AG04449 (cell line): ENCODE measurements at places on chromosomes 3 and 15.

GRCh38 chr15:67181221-67181639, 73.2 kb downstream of the AAGAB start:
- DNase-seq: no peak

DNA sequence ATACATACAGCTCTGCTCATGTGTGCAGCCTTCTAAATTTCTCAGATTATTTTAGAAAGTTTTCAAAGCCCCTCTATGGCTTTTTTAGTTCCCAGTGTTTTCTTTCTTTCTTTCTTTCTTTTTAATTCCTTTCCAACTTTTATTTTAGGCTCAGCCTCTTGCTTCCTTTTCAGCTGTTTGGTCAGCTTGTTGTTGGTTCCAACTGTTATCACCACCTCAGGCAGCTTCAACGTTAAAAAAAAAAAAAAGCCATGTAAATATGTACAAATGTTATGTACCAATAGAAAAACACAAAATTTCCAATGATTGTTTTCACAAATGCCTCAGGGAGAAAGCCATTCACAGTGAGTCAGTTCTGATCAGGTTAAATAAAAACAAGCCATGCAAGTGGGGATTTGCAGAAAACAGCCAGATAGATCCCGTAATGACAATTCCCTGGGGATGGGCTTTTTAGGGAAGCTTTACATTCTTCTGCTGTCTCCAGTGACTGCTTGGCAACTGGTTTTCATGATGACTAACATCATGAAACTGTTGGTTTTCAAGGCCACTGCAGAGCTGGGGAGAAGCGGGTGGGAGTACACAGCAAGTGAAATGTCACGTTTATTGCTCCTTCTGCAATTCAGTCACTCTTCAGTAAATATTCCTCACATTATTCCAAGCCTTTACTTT, 908.4 kb downstream of the EPHA3 start:
- DNase-seq: peak; percentile 38

GRCh38 chr15:62187425-62187824, 22.3 kb upstream of the C2CD4B start:
- DNase-seq: no peak

- no peak for DNase-seq
These were observed 33.1 kb downstream of the KLHL25 start for GRCh38 chr15:85761635-85762034.

- DNase-seq: no peak
These were observed 11.2 kb downstream of the SH2D7 start for GRCh38 chr15:78103406-78104118.

DNA sequence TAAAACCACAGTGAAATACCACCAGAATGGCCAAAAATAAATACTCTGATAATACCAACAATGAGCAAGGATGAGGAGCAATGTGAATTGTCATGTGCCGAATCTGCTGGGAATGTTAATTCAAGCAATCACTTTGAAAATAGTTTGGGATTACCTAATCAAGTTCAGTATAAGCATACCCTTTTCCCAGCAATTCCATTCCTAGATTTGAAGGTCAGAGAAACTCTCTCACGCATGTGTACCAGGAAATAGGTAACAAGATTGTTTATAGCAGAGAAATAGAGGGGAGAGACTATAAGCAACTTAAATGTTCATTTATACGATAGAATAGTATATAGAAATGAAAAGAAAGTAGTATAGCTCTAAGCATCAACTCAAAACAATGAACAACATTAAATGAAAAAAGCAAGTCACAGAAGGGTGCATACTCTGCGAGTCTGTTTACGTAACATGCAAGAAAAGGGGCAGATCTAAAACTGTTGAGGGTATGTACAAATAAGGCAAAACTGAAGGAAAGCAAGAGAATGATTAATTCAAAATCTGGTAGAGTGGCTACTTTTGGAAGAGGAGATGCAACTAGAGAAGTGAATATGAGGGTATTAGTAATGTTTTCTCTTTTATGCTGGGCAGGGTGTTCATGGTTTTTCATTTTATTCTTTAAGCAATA, 27.4 kb downstream of the TMOD3 start:
- DNase-seq: no peak

- no peak for DNase-seq
These were observed 298.7 kb downstream of the MAGI1 start for GRCh38 chr3:65739901-65740541.

- no peak for DNase-seq
These were observed 6.3 kb downstream of the INAFM2 start for GRCh38 chr15:40329804-40330203.

GRCh38 chr3:133884054-133884886, 11.4 kb downstream of the RAB6B start:
- no peak for DNase-seq

- no peak for DNase-seq
These were observed 153.5 kb upstream of the LPP start for GRCh38 chr3:188000361-188000861.

GRCh38 chr3:49013738-49014660, 4.4 kb downstream of the DALRD3 start:
- DNase-seq: no peak

- peak; percentile 94 for DNase-seq
These were observed 29.1 kb downstream of the ANKRD28 start for GRCh38 chr3:15768421-15769255.

- no peak for DNase-seq
These were observed 451.1 kb upstream of the KCNMB2 start for GRCh38 chr3:178084938-178085816.

DNA sequence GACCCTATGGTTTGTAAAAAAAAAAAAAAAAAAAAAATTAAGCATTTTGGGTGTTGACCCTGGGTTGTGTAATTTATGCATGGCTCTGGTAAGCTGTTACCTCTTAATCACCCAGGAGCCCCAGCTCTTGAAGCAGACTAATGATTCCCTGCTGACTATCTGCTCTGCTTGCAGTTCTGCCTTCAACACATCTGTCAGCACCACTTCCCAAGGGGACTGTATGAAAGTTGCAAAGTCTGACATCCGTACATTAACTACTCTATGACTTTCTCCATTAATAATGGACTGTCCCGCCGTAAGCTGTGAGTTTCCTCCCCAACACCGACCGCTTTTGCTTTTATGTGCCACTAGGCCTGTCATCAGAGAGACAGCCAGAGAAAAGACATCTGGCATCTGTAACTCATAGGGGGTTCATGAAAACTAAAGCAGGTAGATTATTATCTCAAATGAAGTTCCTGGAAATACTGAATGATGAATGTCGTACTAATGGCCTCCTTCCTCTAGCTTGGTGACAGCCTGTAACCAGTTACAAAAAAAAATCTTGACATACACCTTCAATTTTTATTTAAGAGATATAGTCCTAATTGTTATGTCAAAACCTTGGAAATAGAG, 271.5 kb downstream of the IL5RA start:
- DNase-seq: no peak

GRCh38 chr3:52446042-52446441, 1.1 kb upstream of the SEMA3G start:
- DNase-seq: no peak

GRCh38 chr3:12620729-12621128, 43.2 kb downstream of the RAF1 start:
- DNase-seq: no peak

DNA sequence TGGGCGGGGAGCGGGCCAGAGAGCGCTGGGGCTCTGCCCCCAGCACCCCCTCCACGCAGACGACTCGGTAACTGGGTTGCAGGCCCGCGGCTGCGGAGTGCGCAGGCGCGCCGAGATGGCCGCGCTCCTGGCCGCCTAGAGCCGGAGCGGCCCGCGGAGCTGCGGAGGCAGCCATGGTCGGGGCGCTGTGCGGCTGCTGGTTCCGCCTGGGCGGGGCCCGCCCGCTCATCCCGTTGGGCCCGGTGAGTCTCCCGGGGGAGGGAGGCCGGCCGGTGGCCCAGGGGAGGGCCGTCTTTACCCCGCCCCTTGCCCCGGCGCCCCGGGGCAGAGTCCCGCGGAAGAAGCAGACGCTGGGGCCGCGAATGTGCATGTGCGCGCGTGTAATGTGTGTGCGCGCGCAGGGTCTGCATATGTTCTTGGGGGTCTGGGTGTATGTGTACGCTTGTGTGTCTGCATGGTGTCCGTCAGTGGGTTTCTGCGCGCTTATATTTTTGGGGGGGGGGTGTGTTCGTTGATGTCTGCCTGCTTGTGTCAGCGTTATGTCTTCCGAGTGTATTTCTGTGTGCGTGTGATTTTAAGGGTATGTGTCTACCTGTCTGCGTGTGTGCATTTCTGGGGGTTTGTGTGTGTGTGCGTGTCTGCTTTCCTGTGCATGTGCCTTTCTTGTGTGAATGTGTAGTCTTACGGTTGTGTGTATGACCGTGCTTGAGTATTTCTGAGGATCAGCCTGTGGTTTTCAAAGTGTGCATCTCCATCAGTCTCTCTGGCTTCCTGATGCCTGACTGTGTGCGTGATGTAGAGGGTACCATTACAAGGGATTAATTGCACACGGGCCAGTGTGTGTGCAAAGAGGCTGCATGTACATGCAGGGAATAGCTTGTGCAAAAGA, at the start of gene ABHD14A:
TSS of gene ABHD14A (plus strand) at position 102 of the 889 bp plus-strand sequence. CDS start at position 174, 72 bp downstream.
- no peak for DNase-seq

DNA sequence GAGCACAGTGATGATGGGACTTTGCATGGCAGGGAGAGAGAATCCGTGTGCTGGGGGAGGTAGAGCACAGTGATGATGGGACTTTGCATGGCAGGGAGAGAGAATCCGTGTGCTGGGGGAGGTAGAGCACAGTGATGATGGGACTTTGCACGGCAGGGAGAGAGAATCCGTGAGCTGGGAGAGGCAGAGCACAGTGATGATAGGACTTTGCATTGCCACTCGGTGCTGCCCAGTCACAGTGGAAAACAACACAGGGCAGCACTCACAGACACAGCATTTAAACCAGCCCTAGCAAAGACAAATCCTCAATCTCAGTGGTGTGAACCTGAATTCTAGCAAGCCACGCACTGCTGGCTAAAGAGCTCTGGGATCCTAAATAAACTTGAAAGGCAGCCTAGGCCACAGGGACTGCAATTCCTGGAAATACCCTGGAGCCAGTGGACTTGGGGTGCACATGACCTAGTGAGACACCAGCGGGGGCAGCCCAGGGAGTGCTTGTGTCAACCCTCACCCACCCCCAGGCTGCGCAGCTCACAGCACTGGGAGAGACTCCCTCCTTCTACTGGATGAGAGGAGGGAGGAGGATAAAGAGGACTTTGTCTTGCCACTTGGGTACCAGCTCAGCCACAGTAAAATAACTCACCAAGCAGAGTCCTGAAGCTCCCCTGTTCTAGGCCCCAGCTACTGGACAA, 23.4 kb upstream of the TNK2 start:
- no peak for DNase-seq

GRCh38 chr15:92161039-92161670, 232.5 kb upstream of the ST8SIA2 start:
- DNase-seq: no peak

DNA sequence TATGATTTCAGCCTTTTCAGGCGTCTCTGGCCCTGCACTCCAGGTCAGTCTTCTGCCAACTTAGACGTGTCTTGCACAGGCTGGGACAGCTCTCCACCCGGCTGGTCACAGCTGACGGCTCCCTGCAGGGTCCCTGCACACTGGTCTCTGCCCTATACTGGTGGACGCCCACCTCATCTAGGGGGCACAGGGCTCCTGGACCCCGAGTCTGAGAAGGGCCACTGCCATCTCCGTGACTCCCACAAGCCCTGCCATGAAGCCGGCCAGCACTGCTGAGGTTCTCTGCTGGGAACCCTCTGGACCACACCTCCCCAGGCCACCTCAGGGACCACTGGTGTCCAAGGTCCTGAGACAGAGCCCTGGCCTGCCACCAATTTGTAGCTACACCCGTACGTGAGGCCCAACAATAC, 40.5 kb downstream of the CYFIP1 start:
- DNase-seq: no peak

- no peak for DNase-seq
These were observed 75.1 kb downstream of the FAM174B start for GRCh38 chr15:92580521-92580920.

GRCh38 chr15:57806003-57806402, 99.5 kb downstream of the POLR2M start:
- no peak for DNase-seq

DNA sequence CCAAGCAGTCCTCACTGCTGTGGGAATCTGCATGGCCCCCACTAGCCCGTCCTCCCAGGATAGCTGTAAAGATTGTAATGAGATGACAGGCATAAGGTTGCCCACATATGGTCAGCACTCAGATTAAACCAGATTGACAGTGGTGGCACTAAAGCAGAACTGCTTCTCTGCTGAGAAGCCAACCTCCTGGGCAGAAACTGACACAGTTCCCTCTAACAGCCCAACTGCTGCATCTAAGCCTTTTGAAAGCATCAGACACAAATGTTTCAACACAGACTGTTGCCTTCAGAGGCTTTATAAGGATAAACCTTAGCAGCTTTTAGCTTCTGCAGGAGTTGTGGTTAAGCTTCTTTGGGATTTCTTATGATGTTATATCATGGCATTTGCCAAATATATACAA, 13.0 kb downstream of the DCLK3 start:
- DNase-seq: no peak

DNA sequence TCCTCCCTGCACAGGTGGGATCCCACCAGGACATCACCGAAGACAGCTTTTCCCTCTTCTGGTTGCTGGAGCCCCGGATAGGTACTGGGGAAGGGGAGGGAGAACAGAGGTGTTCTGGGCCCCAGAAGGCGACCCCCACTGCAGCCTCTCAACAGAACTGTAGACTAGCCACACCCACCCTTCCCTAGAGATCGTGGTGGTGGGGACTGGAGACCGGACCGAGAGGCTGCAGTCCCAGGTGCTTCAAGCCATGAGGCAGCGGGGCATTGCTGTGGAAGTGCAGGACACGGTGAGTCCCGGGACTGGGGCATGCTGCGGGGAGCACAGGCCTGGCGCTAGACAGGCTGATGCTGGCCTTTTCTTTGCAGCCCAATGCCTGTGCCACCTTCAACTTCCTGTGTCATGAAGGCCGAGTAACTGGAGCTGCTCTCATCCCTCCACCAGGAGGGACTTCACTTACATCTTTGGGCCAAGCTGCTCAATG, 809 bp downstream of the NDUFAF3 start:
- DNase-seq: no peak

GRCh38 chr3:171028779-171029232, 2.3 kb upstream of the SLC2A2 start:
- DNase-seq: peak; percentile 76

- DNase-seq: no peak
These were observed 190.7 kb upstream of the NDN start for GRCh38 chr15:23877502-23878412.

DNA sequence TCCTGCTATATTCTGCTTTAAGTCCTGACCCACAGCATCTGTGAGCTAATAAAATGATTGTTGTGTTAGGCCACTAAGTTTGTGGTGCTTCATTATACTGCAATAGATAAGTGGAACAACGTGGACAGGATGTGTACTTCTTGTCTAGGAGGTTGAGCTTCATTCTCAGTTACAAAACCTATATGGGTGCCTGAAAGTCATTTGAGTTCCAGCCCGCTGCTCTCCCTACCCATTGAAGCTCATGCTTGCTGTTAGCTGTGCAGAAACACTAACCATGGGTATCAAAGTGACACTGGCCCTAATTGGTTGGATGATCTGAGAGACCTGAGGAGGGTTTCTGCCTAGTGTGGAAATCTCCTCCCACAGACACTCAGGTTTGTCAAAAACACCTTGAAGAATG, 357.2 kb downstream of the PDCD6IP start:
- no peak for DNase-seq

- DNase-seq: no peak
These were observed 325.8 kb downstream of the PTPRG start for GRCh38 chr3:61887206-61887605.
